Nucleus accumbens (tissue), 56 donors: ENCODE measurements at places on chromosomes 6 and 20.

DNA sequence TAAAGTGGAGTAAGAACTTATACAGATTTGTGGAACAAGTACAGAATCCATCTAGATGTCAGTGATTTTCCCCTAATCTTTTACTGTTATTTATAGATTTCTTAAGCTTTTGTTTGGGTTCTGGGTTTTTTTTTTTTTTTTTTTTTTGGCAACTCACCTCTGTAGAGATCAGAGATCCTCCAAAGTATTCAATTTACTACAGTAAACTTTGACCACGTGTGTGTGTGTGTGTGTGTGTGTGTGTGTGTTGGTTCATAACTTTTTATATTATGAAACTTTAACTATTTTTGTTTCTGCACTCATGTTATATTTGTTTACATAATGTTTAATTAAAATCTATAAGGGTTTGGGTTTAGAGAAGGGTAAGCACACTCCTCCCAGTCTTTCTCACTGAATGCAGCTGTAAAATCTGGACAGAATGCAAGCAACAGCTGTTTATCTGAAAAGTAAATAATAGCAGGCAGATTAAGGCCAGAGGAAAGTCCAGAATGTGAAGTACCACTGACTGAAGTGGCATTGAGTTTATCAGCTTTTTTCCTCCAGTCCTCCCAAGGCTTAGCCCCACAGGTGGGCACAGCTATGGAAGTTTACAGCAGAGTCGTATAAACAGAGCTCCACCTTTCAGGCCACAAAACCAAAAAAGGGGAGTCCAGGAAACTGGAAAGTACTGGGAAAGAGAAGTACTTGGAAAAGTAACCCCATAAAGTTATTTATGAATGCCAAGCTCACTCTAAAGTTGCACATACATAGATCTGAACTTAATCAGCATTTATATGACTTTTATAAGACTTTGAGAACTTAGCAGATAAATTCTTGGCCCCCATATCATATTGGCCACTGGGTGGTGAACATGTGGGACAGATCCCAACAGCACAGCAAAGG is 43.0 kb upstream of the CD2AP start:
- DNase-seq: no peak

GRCh38 chr6:107495196-107495643 is 5.3 kb downstream of the SOBP start:
- DNase-seq: no peak

- no peak for DNase-seq
These were observed 2.6 kb upstream of the C20orf144 start for GRCh38 chr20:33659341-33660034.

- no peak for DNase-seq
These were observed 232.3 kb downstream of the COL12A1 start for GRCh38 chr6:74973591-74973990.

GRCh38 chr6:13030396-13030795 is 297.9 kb downstream of the TBC1D7 start:
- no peak for DNase-seq

DNA sequence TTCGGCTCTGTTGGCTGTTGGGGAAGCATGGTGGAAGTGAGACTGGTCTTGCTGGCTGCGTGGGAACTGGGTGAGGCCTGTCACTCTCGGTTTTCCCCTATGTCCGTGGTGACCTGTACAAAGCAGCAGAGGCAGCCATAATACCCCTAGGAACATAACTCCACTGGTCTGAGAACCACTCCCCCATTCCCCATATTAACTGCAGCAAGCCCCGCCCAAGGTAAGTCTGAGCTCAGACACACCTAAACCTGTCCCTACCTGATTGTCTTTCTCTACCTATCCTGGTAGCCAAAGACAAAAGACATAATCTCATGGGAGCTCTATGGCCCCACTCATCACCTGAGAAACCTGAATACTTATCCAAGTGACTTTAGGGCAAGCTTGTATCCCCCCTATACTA is 156.3 kb upstream of the PHACTR1 start:
- no peak for DNase-seq

- no peak for DNase-seq
These were observed 197.0 kb downstream of the CLIC5 start for GRCh38 chr6:45818655-45819054.

DNA sequence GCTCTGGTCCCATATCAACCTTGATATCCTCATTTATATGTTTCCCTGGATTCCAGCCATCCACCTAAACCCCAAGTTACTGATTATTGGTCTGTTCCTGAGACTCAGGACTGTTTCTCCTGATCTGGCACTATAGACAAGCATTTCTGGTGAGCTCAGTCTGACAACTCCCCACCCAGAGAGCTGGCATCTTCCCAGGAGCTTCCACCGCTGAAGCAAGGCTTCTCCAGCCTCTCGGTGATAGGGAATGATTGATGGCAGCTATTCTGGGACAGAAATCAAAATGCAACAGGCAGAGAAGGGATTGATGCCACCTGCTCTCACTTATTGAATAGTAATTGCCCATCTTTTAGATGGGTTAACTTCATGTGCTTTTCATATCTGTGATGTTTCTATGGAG is 169.7 kb upstream of the GGTLC1 start:
- DNase-seq: no peak

- DNase-seq: no peak
These were observed 347.8 kb downstream of the CDKAL1 start for GRCh38 chr6:20882014-20882413.

DNA sequence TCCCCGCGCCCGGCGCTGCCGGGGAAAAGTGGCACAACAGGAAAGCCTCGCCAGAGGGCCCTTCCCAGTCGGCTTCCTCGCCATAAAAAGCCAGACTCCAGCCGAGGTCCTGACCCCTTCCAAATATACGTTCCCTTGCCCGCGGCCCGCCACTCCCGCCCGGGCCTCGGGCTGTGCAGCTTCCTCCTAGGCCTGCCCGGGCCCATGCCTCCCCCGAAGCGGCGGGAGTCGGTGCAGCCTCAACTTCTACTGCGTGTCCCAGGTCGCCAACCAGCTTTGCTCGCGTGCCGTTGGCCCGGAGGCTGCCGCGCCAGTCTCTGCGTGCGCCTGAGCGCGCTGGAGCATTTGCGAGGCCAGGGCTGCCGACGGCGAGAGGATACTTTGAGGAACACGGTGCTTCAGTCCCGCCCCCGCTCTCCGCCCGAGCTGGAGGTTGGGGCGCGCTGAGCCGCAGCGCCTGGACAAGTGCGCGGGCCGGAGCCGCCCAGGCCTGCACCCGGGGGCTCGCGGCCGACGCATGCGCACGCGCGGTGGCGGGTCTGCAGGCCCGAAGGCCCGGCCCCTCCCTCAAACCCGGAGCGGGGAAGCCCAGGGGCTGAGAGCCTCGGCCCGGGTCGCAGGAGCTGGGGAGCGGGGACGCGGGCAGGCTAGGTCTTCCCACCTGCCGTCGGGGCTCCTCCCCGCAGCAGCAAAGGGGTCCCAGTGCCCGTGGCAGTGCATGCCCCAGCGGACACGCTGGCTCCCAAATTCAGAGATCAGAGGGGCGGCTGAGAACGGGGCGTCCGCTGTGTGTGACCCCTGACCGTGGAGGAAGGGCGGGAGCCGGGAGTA is 10.2 kb downstream of the FOXC1 start:
- DNase-seq: no peak

DNA sequence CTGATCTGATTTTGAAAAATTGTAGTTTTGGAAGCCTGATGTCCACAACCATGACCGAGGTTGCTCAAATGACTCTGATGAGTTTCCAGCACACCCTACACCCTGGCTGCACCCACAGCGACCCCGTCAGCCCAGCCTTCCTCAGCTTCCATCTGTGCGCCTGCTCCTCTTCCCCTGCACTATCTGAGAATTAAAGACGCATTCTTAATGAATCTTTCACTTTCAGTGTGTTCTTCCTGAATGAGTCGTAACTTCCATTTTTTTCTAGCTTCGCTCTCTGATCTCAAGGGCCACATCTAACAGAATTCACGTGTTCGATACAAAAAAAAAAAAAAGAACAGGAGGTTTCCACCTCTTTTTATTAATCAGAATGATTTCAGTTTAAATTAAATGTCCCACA is 21.3 kb upstream of the RREB1 start:
- no peak for DNase-seq

DNA sequence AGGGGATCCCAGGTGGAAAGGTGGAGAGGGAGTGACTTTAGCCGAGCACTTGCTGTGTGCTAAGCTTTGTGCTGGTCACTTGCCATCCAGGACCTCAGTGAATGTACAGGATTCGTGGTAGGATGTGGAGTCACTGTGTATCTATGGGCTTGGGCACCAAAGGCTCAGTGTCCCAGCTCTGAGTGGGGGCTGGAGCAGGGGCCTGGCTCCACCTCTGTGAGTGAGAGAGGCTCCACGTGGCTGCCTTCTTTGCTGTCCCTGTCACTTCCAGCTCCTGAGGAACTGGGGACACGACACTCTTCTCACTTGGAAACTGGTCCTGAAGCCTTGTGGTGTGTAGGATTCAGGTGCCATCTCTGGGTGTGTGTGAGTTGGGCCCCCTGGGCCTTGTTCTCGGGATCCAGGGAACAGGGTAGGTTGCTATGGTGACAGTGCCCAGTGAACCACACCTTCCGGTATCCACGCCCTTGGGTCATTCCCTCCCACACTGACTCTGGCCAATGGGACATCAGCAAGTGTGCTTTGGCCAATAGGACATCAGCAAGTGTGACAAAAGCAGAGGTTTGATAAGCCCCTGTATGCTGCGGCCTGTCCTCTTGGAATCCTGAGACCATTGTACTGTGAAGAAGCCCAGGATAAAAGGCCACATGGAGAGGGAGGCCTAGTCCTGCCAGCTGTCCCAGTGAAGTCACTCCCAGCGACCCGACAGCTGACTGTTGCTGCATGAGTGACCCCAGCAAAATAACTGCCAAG is 87.7 kb downstream of the CDH22 start:
- DNase-seq: no peak

DNA sequence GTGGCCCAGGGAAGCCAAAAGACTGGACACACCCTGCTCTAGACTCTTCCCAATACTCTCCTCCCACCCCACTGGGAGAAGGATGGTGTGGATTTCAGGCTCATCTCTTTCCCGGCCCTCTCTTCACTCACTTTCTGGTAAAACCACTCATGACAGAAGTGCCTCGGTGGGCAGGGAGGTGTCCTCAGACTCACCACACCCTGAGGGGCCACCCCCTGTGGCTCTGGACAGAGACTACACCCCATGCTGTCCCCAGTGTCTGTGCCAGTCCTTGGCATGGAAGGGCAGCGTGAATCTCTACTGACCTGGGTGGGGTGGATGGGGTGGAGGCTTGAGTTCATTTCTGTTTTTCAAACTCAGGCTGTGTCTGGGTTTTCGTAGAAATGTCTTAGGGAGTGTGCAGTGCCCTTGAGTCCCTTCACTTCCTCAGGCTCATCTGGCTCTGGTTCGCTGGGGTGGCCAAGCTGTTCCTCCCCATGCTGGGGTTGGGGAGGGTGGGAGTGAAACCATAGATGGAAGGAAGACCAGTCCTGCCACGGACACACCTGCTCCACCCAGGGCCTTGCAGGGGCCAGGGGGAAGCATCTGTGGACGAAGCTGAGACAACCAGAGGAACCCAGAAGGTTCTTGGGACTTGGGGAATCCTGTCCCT is 59.1 kb downstream of the EZR start:
- no peak for DNase-seq

DNA sequence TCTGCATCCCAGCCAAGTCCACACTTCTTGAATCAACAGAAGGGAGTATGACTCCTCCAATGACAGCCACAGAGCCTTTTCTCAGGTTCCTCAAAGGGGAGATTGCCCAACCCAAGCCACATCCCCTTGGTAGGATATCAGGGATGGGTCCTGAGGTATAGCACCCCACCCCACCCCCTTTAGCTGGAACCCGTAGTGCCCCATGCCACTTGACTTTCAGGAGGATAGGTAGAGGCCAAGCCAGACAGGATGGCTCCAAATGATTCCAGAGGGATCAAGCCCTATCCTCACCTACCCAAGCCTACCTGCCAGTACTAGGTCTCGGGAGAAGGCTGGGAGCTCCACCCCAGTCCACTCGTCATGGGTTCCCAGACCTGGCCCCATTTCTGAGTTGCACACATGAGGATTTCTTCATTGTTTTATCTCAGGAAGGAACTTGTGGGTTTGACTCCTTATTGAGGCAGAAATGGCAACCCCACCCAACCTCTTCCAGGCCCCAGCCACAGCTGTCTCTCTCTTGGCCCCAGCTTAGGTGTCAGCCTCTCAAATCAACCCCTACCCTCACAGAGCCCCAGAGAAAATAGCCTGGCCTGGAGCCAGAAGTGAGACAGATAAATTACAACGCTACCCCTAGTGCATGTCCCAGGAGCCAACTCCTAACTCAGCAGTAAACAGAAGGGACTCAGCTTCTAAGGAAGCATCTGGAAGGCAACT is 3.6 kb downstream of the CCND3 start:
- no peak for DNase-seq

GRCh38 chr20:25043499-25044260 is 14.3 kb downstream of the ACSS1 start:
- no peak for DNase-seq

GRCh38 chr6:128376952-128377503 is 143.4 kb downstream of the PTPRK start:
- no peak for DNase-seq

GRCh38 chr6:143064951-143065683 is 4.4 kb downstream of the AIG1 start:
- no peak for DNase-seq

GRCh38 chr20:4169360-4170190 is 154.2 kb upstream of the RNF24 start:
- DNase-seq: no peak

GRCh38 chr6:170029416-170030283 is 261.2 kb downstream of the DLL1 start:
- DNase-seq: no peak

DNA sequence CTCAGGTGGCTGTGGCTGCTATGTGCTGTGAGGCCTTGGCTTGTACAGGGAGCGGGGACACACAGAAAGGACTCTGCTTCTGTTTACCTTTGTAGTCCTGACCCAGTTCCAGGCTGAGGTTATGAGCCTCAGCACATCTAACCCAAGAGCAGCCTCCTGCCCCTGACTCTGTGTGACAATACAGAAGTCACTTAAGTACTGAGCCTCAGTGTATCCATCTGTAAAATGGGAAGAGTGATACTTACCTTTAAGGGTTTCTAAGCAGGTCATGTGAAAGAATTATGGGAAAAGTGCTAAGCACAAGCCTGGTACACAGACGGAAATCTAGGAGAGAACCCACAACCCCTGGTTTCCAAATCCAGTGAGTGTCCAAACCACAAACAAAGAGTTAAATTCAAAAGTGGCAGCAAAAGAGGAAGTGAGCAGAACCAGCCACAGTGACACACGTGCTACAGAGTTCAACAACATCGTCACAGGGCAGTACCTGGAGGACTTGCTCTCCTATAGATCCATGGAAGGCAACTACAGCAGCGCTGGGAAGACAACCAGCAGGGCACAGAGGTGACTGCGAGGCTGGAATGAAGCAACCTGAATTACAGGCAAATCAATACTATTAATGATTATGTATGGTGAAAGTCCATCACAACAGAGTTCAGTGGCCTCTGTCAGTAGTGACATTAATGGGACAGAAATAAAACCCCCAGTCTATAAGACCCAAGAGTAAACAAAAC is 12.5 kb downstream of the TRIM26 start:
- no peak for DNase-seq
